ENCODE measurements at places on chromosomes 3 and 15. TPM values are rescaled to one million over a fixed set of nuclear protein-coding genes. Genes with fewer than 3 reads are reported as not detected.

Gene SEC62
- 53.5 TPM for total RNA-seq

Gene EHHADH
- 59.1 TPM for total RNA-seq

Gene ITGA11
- not detected for total RNA-seq

Gene ADAMTS17
- total RNA-seq = 0.36 TPM

Gene LRRN1
- not detected for total RNA-seq

Gene C3orf70
- total RNA-seq = 2.4 TPM

DNA sequence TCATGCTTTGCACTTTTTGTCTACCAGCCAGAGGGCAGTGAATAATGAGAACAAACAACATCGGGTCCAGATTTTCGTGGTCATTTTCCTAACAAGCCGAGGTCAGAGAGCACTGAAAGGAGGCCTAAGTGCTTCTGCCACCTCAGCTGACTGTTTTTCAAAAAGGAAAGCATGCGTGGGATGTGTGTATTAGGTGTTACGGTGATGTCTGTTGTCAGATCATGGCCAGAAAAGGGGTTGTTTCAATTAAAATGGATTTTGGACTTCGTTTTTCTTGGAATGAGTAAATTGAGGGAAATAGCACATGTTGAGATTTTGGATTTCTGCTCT, 99.5 kb downstream of the APBA2 start:
- no peaks in the 10 kb centered on the region for H3K27me3 ChIP-seq
- no peak overlapping the region for H3K4me3 ChIP-seq
- H3K4me1 ChIP-seq = 0 out of 2 replicates have a peak, but pooled peaks cover 5% of the 10 kb centered on the region
- no peak overlapping the region for H3K27ac ChIP-seq

GRCh38 chr3:100400419-100400779, 490 bp downstream of the TOMM70 start:
- peaks cover 56% of the 10 kb centered on the region for H3K4me1 ChIP-seq
- H3K27ac ChIP-seq = peak overlapping the region; percentile 93
- H3K36me3 ChIP-seq = no peaks in the 10 kb centered on the region

- H3K4me1 ChIP-seq = no peaks in the 10 kb centered on the region
- no peak overlapping the region for H3K4me3 ChIP-seq
- H3K36me3 ChIP-seq = no peaks in the 10 kb centered on the region
Observed at GRCh38 chr15:44735482-44736180, 697 bp upstream of the TRIM69 start.

DNA sequence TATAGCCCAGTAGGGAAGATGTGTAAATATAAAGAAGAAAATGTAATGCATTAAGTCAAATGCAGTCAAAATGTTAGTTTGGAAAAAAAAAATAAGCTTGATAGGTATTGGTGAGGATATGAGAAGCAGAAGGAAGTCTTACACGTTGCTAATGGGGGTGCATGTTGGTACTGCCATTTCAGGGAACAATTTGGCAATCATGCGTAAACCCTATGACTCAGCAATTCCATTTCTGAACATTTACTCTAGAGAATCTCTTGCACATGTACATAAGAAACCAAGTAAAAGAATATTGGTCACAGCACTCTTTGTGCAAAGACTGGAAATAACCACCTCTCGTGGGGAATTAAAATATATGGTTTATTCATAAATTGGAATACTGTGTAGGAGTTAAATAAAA, 35.5 kb upstream of the TIMP4 start:
- H3K27ac ChIP-seq = no peak overlapping the region
- H3K4me3 ChIP-seq = no peak overlapping the region
- no peaks in the 10 kb centered on the region for H3K36me3 ChIP-seq
- peaks cover 8% of the 10 kb centered on the region for H3K4me1 ChIP-seq
- peaks cover 18% of the 10 kb centered on the region for H3K27me3 ChIP-seq

GRCh38 chr3:190680691-190681090, 166.8 kb downstream of the IL1RAP start:
- H3K4me3 ChIP-seq = no peak overlapping the region
- no peak overlapping the region for H3K27ac ChIP-seq
- H3K36me3 ChIP-seq = no peaks in the 10 kb centered on the region
- no peaks in the 10 kb centered on the region for H3K4me1 ChIP-seq
- H3K27me3 ChIP-seq = no peaks in the 10 kb centered on the region
- DNase-seq = no peak

DNA sequence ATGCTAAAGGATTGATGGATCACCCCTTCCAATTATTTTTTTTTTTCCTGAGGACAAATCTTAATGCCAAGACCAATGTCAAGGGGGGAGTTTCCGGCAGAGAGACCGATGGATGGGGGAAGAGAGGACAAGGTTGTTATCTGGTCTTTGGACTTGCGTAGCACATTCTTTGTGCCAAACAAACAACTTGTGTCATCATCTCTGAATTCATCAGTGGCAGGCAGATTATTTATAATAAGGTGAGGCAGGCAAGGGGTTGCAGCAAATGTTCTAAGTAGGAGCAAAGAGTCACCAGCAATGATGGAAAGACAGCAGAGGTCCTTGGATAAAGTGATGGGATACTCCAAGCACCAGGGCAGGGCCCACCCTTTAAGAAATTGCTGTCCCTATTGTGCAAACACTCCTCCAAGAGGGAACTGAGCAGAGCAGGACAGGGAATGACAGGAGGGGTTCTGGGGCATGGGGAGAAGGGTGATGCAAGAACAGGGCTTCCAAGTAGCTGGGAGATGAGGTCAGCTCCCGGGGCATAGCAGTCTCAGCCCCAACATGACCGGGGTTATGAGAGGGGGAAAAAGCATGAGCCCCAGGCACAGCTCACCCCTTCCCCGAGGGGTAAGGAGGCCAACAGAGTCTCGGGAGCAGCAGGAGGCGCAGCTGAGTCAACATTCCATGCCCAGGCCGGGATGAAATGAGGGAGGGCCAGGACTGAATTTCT, 57.4 kb downstream of the ANXA2 start:
- peak; percentile 31 for DNase-seq
- no peak overlapping the region for H3K27ac ChIP-seq
- peaks cover 5% of the 10 kb centered on the region for H3K27me3 ChIP-seq
- H3K36me3 ChIP-seq = no peaks in the 10 kb centered on the region

GRCh38 chr3:157464321-157464720, 27.7 kb downstream of the PTX3 start:
- no peak overlapping the region for H3K4me3 ChIP-seq
- no peak overlapping the region for H3K27ac ChIP-seq
- H3K27me3 ChIP-seq = no peaks in the 10 kb centered on the region
- no peaks in the 10 kb centered on the region for H3K36me3 ChIP-seq
- no peak for DNase-seq

Measured in HepG2 (cell line).